ENCODE measurements at places on chromosomes 2 and 18.

- DNase-seq, result no peak
Measured at GRCh38 chr2:206739271-206739670, 21.1 kb upstream of the DYTN start.

GRCh38 chr2:33134791-33135560 is 188.2 kb downstream of the LTBP1 start:
- DNase-seq, result no peak

DNA sequence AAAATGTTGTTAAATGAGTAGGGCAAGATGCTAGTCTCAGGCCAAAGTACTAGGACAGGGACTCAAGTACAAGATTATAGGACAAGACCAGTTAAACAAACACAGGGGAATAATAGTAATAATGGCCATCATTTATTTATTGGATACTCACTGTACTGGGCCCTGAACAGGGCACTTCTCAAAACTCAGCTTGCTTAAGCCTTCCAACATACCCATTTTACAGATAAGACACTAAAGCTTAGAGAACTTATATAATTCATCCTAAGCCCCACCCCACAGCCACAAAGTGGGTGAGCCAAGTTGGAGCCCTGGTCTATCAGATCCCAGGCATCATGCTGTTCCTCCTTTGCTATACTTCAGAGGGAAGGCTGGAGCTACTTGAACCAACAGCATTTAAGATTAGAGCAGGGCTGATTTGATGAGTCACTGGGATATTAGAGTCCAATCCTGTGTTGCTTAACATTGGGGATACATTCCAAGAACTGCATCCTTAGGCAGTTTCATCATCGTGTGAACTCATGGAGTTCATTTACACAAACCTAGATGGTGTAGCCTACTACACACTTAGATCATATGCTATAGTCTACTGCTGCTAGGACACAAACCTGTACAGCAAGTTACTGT is 153.6 kb downstream of the MTCL1 start:
- DNase-seq, result no peak

DNA sequence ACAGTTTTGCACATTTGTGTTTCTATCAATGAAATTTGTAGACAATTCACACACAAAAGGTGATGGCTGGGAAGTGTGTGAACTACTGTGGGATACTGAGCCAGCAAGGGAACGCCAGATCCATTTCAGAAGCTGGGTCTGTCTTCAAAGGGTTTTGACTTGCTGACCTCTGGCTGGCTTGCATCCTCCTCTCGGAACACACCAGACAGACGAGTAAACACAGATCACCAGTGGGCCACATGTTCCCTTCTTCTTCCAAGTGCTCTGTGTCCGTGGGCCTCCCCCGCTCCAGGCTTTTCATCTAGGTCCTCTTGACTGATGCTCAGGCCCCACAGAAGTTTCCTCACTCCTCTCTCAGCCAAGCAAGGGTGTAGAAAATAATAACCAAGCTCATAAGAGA is 122.2 kb upstream of the OSR1 start:
- no peak for DNase-seq

DNA sequence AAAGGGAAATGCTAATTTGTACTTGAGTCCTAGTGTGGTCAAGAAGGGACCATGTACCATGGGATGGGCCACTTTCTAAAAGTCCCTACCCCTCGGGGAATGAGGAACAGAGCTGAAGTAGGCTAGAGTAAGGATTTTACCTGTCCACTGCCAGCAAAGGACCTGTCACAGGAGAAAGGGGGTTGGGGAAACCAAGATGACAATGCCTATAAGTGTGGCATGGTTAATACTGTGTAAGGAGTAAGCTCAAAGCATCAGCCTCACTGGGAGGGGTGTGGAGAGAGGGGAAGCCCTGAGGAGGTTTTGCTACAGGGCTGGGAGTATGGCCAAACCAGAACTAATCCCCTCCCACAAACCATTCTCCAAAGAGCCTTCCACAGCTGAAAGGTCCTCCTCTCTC is 15.8 kb downstream of the GKN2 start:
- DNase-seq, result no peak

- DNase-seq, result no peak
Measured at GRCh38 chr18:42446195-42446594, 491.2 kb downstream of the PIK3C3 start.

DNA sequence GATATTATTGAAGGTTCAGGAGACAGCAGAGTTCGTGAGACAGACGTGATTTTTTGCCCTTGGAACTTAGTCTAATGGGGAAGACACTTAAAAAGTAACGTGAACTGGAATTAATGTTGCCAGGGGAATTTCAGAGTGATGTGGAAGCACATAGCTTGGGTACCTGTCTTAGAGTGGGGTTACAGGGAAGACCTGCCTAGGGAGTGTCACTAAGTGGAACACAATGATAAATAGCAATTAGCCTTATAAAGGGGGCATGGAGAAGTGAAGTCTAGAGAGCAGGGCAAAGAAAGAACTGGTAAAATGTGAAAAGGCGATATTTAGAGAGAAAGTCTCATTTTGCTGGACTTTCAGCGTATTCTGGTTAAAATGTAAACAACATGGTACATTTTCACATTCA is 306.0 kb upstream of the TCF4 start:
- no peak for DNase-seq

- DNase-seq, result no peak
Measured at GRCh38 chr18:26175481-26175880, 41.8 kb downstream of the PSMA8 start.

- DNase-seq, result no peak
Measured at GRCh38 chr18:27075828-27076227, 109.3 kb downstream of the CHST9 start.

DNA sequence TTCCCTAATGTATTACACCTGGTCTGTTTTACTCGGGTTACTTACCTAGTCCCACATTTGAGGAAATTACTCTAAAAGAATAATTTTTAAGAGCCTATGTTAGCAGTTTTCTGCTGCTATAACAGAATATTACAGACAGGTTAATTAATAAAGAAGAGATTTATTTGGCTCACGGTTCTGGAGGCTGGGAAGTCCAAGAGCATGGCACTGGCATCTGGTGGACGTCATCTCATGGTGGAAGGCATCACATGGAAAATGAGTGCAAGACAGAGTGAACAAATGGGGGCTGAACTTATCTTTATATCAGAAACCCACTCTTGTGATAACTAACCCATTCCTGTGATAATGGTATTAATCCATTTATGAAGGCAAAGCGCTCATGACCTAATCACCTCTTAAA is 12.8 kb upstream of the GLS start:
- no peak for DNase-seq

DNA sequence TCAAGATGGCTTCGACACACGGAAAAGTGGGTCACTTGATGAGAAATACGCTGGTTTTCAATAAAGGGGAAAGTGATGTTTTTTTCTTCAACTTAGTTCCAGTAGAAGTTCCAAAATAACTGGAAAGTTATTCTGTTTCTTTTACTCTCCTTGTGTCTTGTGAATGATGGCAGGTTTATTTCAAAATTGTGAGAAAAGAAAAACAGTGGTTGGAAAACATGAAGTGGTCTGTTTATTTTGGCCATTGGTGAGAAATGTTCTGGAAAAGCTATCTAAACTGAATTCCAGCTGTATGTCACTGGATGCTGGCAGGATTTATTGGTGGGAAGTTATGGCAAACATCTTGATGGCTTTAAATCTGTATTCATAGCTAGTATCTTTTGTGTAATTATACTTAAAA is 484.1 kb downstream of the DCC start:
- no peak for DNase-seq

GRCh38 chr18:45828917-45829811 is 3.7 kb downstream of the SIGLEC15 start:
- no peak for DNase-seq

DNA sequence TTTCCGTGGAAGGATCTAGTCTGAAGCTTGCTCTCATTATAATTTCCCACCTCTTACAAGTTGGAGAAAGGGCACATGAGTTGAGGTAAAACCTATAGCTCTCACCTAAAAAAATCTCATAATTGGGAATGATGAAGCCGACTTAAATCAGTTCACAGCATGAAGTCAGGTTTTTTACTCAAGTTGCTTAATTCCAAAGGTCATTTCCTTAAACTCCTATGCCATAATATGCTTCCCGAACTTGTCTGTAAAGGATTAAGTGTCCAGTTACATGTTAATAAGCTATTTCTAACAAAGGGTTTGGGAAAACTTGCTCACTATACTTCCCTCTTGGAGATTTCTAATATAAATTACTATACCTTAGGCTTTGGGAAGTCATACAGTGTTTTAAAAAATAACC is 481.2 kb downstream of the NUP35 start:
- no peak for DNase-seq

DNA sequence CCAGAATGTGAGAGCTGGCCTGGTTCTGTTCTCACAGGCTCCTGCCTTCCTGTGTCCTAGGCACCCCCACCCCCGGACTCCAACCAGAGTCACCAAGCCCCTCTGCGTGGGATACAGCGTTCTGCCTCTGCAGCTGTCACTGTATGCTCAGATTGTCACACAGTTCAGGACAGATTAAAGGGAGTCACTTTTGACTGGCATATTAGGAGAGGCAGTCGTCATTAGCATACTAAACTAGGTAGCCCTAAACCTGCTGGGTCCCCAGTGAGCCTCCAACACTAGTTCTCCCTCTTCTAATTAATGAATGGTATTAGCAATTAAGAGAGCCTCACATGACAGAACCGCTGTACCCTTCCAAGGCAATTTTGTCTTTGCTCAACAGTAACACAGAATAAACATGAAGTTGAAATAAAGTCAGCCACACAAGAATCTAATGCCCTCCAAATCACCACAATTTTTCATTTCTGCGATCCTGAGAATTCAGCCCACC is 340.2 kb downstream of the CMPK2 start:
- DNase-seq, result no peak

DNA sequence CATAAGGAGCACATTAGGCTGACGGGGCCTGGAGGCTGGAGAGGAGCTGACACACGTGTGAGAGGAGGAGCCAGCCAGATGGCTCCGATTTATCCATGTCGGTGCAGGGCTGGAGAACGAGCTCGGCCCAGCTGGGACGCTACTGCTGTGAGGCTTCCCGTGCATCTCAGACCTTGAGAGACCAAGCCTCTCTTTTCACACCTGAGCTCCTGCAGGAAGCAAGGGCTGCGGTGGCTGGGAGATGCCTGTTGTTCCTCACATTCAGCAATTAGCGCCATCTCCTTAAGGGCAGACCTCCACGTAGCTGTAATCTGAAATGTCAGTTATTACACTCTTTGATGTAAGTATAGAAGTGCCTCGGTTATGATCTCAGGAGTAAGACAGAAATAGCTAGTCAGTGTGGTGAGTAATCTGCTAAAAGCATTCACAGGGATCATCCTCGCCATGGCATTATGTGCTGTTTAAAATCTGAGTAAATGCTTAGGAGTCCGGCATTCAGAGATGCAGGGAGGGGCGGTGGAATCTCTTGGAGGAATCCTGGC is 107.9 kb downstream of the PRKCE start:
- no peak for DNase-seq

DNA sequence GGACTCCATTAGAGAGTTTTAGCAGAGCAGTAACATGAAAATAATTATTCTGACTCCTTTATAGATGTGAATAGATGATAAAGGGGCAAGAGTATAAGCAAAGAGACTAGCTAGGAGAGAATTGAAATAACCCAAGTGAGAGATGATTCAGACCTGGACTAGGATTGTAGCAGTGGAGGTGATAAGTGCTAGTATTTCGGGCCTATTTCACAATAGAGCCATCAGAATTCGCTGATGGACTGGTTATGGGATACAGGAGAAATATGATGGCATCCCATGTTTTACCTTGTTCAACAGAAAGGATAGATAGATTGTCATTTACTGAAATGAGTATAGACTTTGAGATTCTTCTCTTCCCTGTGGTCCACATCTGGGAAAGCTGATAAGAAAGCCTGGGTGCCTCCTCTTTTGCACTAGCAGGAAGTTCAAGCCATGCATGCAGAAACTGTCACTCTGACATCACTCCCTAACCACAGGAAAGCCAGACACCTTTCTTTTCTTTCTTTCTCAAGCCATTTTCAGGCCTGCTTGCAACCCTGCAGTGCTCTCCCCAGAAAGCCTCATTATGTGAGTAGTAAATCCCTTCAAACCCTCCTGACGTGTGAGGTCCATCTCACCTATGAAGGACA is 25.3 kb downstream of the DYNAP start:
- no peak for DNase-seq

GRCh38 chr2:135494503-135494902 is 36.5 kb downstream of the ZRANB3 start:
- no peak for DNase-seq

DNA sequence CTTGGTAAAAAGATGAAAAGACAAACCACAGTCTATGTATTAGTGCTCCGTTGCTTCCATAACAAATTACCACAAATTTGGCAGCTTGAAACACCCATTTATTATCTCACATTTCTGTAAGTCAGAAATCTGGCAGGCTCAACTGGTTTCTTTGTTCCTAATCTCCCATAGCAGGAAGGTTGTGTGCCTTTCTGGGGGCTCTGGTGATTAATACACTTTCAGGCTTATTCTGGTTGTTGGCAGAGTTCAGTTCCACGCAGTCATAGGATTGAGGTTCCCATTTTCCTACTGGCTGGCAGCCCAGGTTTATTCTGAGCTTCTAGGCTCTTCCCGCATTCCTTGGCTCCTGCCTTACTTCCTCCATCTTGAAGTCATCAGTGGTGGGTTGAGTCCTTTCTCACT is 189.3 kb downstream of the ANAPC1 start:
- no peak for DNase-seq

- no peak for DNase-seq
Measured at GRCh38 chr2:152005607-152006006, 93.2 kb downstream of the CACNB4 start.

- DNase-seq, result no peak
Measured at GRCh38 chr18:61852496-61852895, 40.3 kb downstream of the RNF152 start.

Data from heart right ventricle (tissue), 16 donors.